ENCODE measurements at places on chromosomes 1 and 21. TPM values are rescaled to one million over a fixed set of nuclear protein-coding genes. Genes with fewer than 3 reads are reported as not detected.

DNA sequence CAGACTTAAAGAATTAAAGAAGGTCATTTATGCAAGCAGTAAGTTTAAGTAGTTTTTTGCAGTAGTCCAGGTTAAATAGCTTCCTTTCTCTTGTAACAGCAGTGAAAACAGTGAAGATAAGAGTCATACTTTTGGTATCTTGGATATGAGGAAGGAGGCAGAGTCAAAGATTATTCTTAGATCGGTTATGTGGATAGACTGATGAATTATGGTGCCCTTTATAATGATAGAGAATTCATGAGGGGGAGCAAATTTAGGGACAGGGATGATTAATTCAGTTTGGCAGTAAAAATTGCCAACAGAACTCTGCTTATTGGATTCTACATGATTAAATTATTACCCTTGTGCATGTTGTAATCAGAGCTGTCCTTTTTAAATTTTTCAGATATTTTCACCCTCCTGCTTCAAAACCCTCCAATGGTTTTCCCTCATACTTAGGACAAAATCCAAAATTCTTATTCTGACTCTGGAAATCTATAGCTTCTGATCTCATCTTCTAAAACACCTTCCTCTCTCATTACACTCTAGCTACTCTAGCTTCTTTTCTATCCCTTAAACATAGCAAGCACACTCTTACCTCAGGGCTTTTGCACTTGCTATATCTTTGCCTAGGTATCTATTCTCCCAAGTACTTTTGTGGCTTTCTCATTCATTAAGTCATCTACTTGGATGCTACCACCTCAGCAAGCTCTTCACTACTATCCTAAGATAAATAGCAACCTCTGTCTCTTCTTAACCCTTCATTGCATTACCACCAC, 79.8 kb downstream of the PKN2 start:
- no peak for DNase-seq

Gene TLR5
- polyA plus RNA-seq = 0.80 TPM

DNA sequence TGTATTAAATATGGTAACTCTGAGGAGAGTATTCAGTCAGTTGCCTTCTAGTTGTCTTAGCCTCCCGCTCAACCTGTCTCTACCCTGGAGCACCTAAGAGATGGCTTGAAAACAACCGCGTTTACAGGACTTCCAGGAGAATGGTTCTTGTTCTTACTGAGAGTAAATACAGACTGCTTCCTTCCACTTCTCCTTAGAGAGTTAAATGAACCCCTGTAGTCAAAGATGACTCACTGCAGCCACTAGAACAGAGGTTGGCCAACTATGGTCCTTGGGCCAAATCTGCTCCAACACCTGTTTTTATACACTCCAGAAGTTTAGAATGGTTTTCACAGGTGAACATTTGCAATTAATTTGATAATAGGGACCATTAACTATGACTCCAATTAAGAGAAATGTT, 60.1 kb upstream of the ASB17 start:
- DNase-seq = no peak

DNA sequence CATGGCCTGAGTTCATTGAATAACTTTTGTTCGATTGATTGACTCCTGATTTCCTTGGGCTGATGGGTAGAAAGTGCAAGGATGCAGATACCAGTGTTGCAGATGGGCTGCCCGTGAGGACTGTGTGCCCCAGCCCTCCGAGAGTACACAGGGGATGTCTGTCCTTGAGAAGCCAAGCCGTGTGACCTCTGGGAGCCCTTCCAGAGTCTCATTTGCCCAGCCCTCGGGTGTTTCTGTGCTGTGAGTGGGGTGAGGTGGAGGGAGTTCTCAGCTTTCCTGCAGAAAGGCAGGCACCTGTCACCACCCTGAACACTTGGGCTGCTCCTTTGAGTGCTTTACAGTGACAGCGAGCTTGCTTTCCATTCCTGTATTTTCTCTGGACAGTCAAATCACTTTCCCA, 96.4 kb upstream of the CACNA1E start:
- no peak for DNase-seq

DNA sequence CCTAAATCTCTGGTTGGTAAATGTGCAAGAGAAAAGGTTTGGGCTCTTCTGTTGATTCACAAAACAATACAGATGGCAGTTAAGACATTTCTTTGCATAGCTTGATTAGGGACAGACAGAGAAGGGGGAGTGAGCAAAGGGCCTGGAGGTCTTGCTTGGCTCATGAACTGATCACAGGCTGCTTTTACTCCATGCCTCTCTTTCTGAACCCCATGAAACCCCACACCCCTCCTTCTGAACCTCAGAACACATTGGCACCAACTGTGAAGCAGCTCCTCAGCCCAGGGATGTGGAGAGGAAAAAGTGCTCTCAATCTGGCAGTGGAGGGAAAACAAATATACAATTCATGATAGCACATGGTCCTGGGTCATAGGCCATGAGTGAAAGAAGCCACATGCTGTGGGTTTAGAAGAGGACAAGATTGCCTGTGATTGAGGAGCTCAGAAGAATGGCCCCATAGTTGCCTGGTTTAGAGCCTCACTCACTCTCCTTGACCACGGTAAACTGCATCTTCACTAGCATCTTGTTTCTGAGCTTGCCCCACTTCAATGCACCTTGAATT, 111.6 kb upstream of the GADD45A start:
- DNase-seq = no peak

GRCh38 chr1:163337631-163338030, 15.9 kb downstream of the NUF2 start:
- no peak for DNase-seq

DNA sequence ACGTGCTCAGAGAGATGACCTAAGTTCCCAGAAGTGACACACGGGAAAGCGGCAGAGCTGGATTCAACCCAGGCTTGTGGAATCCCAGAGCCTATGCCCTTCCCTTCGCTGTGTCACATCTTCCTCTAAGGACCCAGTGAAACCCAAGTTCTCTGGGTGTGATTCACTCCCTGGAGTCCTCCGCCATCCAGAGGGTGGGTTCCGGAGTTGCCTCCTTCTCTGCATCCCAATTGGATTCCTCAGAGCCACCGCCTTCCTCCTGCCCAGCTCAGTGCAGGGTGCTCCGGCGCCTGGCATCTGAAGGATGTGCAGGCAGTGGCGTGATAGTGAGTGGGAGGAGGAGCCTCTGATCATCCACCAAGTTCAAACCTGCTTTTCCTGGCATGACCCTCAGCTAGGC, 20.7 kb upstream of the RCC2 start:
- DNase-seq = no peak

DNA sequence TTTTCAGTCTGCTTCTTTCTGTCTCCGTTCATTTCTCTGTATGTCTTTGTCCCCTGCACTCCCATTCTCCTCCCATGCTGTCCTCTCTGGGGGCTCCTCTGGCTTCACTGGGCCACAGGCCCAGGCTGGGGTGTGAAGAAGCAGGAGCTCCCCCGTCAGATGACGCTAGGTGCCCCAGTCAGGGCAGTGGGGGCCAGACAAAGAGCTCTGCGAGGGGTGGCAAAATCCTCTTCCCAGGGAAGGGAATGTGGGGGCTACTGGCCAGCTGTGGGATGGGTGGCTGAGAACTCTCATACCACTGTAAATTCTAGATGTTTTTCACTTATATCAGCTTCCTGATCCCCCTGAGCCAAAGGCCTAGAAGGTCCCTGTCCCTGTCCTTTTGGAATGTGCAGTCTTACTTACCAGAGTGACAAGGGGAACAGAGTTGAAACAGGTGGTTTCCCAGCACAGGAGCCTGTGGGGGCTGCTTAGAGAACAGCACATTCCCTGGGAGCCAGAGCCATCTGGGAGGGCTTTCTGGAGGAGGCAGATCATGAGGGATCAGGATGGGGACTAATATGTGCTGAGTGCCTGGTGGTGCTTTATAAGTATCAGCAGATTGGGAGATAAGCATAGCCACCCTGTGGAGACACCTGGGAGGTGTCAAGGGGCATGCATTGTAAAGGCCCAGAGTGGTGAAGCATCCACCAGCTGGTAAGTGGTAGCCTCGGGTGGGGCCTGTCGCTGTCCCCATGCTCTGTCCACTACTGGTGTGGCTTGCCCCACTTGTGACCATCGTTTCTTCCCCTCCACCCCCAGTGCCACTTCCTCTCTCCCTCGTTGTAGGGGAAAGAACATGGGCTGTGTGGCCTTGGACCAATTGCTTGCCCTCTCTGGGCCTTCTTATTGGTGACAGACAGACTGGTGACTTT, 10.1 kb upstream of the PADI1 start:
- DNase-seq = no peak
